Activated CD4-positive, alpha-beta T cell treated with anti-CD3 and anti-CD28 coated beads for 24 hours (primary cell): ENCODE measurements at places on chromosomes 4 and X.

DNA sequence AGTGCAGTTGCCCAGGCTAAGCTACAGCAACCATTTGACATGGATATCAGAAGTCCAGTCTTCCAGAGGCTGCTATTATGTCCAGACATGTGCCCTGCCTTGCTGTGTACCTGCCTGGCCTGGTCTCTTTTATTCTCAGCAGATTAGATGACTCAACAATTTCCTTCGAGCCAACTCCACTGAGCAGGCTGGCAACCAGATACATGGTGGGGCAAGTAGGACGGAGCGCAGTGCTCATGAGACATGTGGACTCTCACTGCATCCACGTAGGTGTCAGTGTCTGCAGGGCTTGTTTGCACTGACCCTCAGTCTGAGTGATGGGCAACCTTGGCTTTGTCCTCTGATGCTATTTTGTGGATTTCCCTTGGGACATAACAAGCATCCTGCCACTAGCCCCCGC, 7.2 kb upstream of the MAGEA11 start:
- no peak for DNase-seq

DNA sequence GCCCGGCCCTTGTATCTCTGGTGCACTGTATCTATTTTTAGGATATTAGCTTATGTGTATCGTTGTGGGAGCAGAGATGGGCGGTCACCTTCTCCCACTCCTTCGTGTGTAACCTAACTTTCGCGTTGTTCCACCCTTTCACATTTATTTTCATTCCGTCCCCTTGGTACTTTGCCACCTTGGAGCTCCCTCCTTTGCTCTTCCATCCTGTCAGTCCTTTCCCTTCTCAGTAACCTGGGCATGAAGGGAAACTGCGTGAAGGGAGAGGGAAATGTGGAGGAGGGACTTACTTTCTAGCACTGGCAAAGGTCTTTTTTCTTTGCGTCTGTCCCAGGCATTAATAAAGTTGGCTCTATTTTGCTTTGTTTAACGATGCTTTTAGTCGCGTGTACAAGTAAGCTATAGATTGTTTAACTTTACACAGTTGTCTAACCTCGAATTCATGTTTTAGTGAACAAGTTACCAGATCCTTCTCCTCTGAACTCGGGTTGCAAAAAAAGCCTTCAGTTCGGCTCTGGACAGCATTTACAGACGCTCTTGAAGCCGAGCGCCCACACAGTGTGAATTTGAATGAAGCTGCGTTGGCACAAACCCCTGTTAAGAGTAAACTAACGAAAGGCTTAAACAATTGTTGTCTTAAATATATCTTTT, 3.9 kb downstream of the PCDH10 start:
- no peak for DNase-seq

- no peak for DNase-seq
Observed at GRCh38 chr4:47774079-47774478, 63.8 kb downstream of the CORIN start.

- DNase-seq, result no peak
Observed at GRCh38 chr4:152232271-152232670, 303.6 kb downstream of the FBXW7 start.

DNA sequence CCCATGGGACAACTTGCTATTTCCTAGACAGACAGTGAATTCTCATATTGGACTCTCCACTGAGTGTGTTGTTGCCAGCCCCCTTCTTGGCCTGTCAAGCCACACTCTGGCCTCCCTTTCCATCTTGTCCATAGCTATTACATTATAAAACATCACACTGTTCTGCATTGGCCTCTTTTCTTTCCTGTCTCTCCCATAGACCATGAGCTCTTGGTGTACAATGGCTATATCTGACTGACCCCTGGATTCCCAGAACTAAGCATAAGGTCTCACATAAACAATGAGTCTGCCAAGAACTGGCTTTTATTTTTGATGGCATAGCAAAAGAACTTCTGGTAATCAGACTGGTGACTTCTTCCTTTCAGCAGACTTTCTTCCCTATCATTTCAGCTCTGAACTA, 23.8 kb downstream of the STARD8 start:
- DNase-seq, result no peak

DNA sequence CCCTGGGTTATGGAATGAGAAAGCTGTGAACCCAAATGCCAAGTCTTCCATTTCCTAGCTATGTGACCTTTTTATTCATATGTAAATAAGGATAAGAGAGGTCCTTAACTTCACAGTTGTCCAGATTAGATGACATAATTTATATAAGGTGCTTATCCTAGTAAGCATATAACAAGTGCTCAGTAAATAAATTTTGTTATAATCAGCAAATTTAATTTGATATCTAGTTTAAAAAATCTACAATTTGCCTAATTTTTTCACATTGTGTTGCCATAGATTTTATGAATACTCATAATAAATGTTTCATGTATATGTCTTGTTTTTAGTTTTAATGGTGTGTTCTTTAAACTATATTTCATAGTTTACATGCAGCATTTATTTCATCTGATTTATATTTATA, 130.4 kb upstream of the SPRY1 start:
- DNase-seq, result no peak

GRCh38 chr4:161376275-161376674, 787.5 kb downstream of the FSTL5 start:
- no peak for DNase-seq

GRCh38 chr4:98802770-98803198, 126.1 kb downstream of the EIF4E start:
- no peak for DNase-seq

DNA sequence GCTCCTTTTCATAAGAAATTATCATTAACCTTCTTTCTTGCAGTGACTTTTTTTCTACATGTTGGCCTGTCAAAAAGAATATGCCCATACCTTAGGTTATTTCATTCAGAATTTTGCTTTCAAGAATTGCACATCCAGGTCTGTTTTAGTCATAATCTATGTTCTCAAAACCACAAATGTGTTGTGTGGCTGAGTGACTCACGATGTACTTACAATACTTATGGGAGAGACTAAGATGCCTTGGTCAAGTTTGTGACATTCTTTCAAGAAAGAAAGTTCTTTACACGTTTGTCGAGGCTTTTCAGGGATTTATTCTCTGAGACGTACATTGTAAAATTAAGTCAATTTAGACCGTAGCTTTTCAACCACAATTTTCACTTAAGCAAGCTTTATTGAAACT, 396.7 kb downstream of the FSTL5 start:
- no peak for DNase-seq

- DNase-seq, result no peak
Observed at GRCh38 chrX:131270080-131270479, 19.0 kb downstream of the IGSF1 start.

- DNase-seq, result no peak
Observed at GRCh38 chrX:18873189-18873791, 110.6 kb downstream of the PHKA2 start.

DNA sequence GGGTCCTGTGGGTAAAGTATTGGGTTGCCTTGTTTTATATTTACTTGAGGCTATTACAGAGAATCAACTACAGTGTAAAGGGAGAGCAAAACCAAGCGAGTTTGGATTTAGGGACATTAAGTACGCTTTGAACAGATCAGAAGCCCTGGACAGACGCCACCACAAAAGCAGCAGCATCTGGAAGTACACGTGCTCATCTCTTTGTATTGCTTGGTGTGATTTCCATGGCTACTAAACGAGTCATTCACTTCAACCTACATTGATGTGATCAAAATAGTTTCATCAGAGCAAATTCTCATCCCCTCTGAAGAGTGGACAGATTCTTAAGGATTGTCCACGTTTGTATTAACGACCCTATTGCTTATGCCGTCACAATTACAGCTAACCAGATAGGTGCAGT, 85.1 kb downstream of the SORBS2 start:
- no peak for DNase-seq

GRCh38 chrX:22037225-22037624, 5.1 kb downstream of the PHEX start:
- no peak for DNase-seq

DNA sequence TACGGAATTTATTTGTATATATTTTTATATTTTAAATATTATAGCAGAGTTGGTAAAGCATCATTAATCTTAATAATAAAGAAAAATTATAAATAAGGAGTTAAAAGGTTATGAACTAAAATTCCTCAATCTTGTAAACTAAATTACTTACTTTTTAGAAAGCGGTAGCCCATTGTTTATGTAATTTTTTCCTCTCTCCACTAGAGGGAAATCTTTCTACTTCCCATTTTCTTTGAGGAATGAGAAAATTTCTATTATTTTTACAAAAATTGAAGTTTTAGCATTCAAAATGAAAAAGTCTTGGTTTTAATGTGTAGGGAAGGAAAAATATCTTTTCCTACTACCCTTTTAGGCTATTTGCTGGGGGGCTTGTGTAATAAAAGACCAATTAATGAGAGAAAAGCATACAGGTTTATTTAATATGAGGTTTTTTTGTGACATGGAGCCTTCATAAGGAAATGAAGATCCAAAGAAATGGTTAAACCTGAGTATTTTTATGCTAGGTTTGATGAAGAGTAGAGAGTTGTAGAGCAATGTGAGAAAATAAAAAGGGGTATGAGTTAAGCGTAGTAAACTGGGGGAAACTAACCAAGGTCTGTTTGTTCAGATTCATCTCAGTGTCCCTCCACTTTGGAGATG, 68.7 kb upstream of the ADAD1 start:
- DNase-seq, result no peak

DNA sequence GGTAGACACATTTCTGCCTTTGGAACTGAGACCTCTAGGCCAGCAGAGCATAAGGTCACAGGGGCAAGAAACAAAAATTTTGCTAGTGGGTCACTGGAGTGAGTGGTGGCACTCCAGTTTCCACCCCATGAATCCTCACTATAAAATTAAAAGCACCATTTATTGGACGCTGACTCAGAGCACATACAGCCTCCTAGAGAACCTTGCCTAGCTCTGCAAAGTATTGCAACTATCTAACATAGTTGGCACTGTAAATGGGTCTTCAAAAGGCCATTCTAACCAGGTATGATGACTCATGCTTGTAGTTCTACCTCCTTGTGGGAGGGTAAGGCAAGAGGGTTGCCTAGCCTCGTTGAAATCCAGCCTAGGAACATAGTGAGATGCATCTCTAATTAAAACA, 25.1 kb downstream of the RRAGB start:
- DNase-seq, result no peak

DNA sequence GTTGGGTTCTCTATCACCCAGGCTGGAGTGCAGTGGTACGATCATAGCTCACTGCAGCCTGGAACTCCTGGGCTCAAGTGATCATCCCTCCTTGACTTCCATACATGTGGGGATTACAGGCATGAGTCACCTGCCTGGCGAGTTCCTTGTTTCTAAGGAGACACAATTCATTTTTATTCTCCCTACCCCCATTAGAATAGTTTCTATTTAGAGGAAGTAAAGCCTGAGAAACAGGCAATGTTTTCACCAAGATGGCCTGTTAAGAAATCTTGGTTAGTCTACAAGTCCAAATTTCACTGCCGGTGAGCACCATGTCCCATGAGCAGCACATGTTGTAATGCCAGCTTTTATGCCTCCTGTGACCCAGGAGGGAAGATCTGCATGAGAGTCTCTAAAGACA, 5.7 kb downstream of the CYBB start:
- DNase-seq, result no peak

DNA sequence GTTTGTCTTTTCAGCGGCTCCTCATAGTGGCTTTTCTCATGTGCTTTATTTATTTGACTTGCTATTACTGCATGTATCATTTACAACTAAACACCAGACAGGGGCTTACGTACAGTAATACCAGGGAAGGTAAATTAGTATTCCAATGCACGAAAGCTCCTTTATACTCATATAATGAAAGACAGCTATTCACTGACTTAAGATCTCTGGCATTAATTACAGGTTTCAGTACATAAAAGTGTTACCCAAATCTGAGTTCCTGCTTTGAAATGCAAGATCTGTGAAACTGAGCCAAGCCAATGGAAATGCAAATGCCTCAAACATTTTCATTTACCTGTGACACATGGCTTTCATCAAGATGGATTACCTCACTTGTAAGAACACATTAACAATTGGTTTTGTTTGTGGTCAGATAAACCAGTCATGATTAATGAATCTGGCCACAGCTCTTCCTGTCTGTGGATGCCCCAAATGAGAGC, 107.2 kb downstream of the ANAPC4 start:
- DNase-seq, result no peak

GRCh38 chr4:7364979-7365378, 69.8 kb downstream of the PSAPL1 start:
- no peak for DNase-seq

- DNase-seq, result no peak
Observed at GRCh38 chr4:170875868-170876267, 786.1 kb upstream of the AADAT start.

DNA sequence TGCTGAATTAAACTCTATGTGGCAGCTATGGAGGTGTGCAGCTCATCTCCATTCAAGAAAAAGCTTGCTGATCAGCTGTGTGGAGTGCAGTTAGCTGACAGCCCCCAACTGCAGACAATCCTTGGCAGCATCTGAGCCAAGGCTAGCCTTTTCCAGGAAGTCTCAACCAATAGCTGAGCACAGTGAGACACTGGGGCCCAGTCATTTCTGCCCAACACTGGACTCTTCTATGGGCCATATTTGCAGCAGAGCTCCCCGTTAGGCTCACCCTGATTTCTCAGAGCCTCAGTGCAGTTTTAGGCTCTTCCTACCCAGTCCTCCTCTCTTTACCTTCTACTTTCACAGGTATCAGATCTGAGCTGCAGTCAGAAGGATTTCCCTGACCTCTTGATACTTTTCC, 12.9 kb downstream of the DDX53 start:
- DNase-seq, result no peak

GRCh38 chr4:156378033-156378665, 424.5 kb upstream of the CTSO start:
- no peak for DNase-seq

GRCh38 chr4:58602022-58602421, 1491.8 kb upstream of the IGFBP7 start:
- no peak for DNase-seq

- DNase-seq, result no peak
Observed at GRCh38 chr4:113328514-113328913, 279.1 kb downstream of the ANK2 start.

- DNase-seq, result no peak
Observed at GRCh38 chrX:108439426-108439942, at the start of gene COL4A5. Gene COL4A5, plus strand, starts transcription at chrX:108439838. Its CDS starts 288 bp downstream, at chrX:108440126.

- DNase-seq, result no peak
Observed at GRCh38 chrX:97845451-97845850, 961.7 kb downstream of the RPA4 start.

- no peak for DNase-seq
Observed at GRCh38 chr4:79673377-79673776, 265.3 kb upstream of the GK2 start.

DNA sequence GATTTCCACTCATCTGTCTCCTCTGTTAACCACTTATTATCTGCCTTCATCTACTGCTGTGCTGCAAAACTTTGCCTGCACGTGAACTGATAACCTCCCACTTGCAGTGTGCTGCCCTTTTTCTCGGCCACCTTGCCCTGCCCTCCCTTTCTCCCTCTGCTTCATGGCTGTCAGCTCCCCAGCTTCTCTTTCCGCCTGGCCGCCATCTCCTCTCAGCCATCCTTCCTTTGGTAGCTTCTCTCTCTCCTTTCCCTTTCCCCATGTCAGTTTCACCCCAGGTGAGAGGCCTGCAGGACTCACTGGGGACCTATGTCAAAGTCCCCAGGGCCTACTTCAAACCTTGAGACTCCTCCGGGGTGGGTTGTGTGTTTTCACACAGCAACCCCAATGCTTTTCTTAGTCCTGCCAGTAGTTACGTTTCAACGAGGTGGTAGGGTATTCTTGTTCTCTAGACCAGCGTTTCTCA, 6.6 kb downstream of the MSL3 start:
- DNase-seq, result no peak
